Left forelimb (tissue), 1 donor: ENCODE measurements at places on chromosomes 16 and 17.

GRCh38 chr16:3822366-3823045 lies 58.0 kb downstream of the CREBBP start:
- DNase-seq, result no peak

- peak; percentile 40 for DNase-seq
These were observed 19.8 kb upstream of the IL21R start for GRCh38 chr16:27381974-27382855.

- no peak for DNase-seq
These were observed 17.7 kb upstream of the ADCY9 start for GRCh38 chr16:4133897-4134372.

GRCh38 chr16:85227946-85228862 lies 115.9 kb upstream of the CIBAR2 start:
- no peak for DNase-seq

- no peak for DNase-seq
These were observed 23.9 kb upstream of the CLEC18A start for GRCh38 chr16:69927056-69927757.

GRCh38 chr16:57540906-57541753 lies 1.3 kb upstream of the ADGRG5 start:
- DNase-seq, result peak; percentile 31

GRCh38 chr17:76048711-76049110 lies 21.6 kb upstream of the EVPL start:
- no peak for DNase-seq

DNA sequence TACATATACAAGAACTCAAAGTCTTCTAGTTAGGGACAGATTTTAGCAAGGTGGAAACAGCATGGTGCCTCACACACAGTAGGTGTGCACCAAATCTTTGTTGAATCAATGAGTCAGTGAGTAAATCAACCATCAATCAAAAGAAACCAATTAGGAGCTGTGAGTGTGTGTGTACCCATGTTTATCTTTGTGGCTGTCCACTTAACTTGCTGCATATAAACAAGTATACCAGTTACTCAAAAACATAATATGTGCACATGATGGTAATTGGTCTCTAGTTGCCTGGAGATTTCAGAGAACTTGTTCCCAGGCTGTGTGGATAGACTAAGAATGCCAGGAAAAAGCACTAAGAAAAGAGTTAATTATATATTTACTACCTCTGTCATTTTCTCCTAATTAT lies 272.2 kb upstream of the CCL2 start:
- DNase-seq, result no peak

- no peak for DNase-seq
These were observed 575.5 kb upstream of the C16orf82 start for GRCh38 chr16:26491101-26491670.

GRCh38 chr17:33387406-33387805 lies 94.3 kb upstream of the ASIC2 start:
- DNase-seq, result no peak

DNA sequence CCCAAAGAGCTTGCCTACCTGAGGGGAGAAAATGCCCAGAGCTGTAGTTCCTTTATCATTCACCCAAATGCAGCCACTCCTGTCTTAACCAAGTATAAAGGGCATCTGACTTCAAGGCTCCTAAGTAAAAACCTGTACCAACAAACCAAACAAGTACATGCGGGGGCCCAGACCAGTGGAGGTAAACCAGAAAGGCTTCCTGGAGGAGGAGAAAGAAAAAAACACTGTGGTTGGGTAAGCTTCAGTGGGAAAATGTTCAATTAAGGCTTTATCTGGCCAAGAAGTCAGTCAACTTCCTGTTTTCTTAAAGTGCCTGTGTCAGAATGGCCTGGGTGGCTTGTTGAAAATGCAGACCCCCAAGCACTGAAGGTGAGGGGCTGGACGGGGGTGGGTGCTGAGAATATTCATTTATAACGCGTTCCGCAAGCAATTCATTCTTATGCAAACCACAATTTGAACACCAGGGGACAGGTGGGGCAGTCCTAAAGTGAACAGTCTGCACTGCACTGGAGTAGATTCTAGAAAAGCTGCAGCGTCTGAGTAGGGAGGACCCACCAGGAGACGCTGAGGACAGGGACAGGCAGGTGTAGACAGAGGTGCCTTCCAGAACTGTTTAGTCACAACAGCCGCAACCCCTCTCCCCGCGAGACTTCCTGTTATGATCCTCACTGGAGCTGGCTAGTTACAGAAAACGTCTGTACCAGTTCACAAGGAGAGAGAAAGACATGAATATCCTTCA lies 467.1 kb downstream of the SOX9 start:
- DNase-seq, result no peak

GRCh38 chr16:65119435-65119834 lies 2.4 kb downstream of the CDH11 start:
- DNase-seq, result no peak
